ENCODE measurements at places on chromosomes 3 and 15.

- no peak for DNase-seq
These were observed 487.2 kb upstream of the RASGRP1 start for GRCh38 chr15:39051626-39052322.

- DNase-seq, result peak; percentile 72
These were observed 5.5 kb downstream of the AP3S2 start for GRCh38 chr15:89888214-89888804.

- no peak for DNase-seq
These were observed 2.5 kb upstream of the CNTN4 start for GRCh38 chr3:2096216-2096615.

- DNase-seq, result no peak
These were observed 25.8 kb downstream of the TIMP4 start for GRCh38 chr3:12132881-12133280.

DNA sequence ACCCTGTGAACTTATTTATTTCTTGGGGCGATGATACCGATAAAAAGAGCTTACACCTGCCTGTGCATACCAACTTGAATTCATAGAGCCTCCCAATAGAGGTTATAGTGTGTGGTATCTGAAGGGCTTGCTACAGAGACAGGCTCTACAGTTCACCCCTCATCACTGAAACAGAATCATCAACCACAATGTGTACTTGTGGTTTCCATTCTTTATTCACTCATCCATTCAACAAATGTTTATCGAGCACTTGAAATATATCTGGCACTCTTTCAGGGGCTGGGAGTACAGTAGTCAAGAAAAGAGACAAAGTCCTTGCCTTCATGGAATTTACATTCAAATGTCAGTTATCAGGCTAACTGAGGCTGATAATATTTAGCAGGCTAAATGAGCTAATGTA, 134.4 kb upstream of the SKOR1 start:
- no peak for DNase-seq

- DNase-seq, result no peak
These were observed 6.3 kb downstream of the CSK start for GRCh38 chr15:74788042-74788682.

GRCh38 chr15:70088455-70088854, 9.3 kb downstream of the TLE3 start:
- DNase-seq, result no peak

- peak; percentile 5 for DNase-seq
These were observed 187.8 kb downstream of the UBE3A start for GRCh38 chr15:25250906-25251622.

DNA sequence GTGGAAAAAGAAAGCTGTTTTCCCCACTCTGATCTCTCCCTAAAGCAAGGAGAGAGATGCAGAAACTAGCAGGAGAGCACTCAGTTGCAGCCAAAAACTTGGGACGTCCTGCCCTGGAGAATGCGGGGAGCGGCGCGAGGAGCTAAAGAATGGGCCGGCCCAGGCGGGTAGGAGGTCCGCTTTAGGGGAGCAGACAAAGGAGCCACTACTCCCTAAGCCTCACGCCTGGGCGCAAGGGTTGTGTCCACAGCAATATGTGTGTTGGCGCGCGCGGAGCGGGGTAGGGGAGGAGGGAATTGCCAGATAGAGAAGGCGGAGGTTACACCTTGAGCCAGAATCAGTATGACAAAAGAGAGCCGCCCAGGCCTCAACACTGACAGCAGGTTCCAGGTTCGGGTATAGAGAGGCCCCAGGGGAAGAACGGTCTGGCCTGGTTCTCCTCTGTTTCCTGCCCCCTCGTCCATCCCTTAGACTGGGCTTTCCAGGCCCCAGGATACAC, 2.9 kb downstream of the WNT5A start:
- DNase-seq, result no peak

- DNase-seq, result no peak
These were observed 2.1 kb downstream of the FAN1 start for GRCh38 chr15:30905821-30906220.

DNA sequence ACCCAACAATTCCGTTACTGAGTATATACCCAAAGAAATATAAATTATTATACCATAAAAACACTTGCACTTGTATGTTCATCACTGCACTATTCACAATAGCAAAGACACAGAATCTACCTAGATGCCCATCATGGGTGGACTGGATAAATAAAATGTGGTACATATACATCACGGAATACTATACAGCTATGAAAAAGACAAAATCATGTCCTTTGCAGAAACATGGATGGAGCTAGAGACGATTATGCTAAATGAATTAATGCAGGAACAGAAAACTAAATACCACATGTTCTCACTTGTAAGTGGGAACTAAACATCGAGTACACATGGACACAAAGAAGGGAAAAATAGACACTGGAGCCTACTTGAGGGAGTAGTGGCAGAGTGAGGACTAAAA, 185.3 kb downstream of the PYDC2 start:
- DNase-seq, result no peak

GRCh38 chr3:67016522-67017080, 18.5 kb downstream of the KBTBD8 start:
- DNase-seq, result no peak

DNA sequence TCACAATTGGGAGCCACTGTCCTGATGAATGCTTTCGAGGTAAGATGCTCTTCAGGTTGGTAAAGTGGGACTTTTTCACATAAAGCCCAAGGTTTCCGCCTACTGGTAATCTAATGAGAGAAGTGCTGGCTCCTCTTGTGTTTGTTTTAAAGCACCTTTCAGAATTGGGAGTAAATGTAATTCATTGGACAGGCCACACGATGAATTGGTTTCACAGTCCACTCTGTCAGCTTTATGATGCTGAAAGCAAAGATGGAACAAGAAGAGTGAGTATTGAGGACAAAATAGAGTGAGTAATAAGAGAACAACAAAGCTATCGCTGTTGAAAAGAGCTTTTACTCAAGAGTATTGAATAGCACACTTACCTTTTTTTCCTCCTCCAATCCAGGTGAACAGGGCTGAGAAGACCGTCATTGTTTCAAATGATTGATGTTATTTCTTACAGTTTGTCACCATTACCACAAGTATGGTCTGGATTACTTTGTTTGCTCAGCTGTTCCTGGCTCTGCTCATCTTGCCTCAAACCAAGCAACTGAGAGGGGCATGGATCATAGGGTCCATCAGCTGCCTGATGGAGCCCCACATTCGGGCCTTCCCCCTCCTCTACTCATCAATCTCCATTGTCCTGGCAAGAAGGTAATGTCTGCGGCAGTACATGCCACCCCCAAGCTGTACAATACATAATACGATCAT, 136.1 kb upstream of the CNTN4 start:
- DNase-seq, result no peak

DNA sequence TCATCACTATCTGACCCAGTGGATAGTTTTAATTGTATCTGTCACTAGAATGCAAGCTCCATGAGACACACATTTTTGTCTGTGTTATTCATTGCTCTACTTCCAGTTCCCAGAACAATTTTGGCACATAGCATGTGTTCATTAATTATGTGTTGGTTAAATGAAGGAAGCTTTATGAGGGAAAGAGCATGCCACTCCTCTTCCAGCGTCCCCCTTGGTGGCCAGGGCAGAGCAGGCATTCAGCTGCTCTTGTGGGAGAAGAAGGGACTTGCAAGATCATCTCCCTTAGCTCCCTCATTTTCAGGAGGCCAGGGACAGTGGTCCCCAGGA, 489 bp upstream of the GALNT15 start:
- peak; percentile 59 for DNase-seq

DNA sequence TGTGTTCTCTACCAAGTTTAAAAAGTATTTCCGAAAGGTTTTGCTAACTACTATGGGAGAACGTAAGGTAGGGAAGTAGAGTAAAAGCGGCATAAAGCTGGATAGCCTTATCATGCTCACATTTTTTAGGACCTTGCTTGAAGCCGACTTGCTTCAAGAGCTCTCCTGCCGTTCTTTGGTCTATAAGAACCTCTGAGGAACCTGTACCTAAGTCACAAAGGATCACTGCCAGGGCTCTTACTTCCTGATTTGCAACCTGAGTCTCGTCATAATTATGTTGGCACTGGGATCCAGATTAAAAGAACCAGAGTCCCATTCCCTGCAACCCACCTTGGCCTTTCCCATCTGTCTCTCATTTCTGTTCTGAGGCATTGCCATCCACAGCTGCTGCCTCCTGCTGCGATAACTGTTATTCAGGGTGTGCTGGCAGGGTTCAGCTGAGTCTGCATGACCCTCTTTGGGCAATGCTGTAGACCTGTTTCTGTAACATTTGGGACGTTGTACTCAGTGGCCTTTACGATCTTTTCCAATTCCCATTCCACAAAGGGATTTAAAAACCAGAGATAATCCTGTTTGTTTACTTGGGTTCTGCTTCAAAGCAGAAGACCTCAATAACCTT, 131.0 kb upstream of the UMPS start:
- no peak for DNase-seq

- peak; percentile 11 for DNase-seq
These were observed 232.4 kb downstream of the RBMS3 start for GRCh38 chr3:29513236-29513635.

GRCh38 chr3:64238971-64239667, 13.9 kb upstream of the PRICKLE2 start:
- DNase-seq, result peak; percentile 94

DNA sequence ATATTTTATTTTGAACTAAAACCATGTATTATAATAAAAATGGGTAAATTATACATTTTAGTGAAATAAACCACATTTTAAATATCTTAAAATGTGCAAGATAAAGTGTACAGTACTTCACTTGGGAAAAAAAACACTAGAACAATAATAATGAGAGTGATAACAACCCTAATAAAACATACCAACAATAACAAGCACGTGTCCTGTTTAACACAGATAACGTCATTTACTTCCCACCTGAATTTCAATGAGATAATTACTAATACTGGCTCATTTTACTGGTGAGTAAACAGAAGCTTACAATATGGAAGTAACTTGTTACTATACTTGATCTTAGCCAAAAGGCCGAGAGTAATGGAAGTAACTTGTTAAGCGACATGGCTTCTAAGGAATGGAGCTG, 110.2 kb upstream of the PRTG start:
- DNase-seq, result no peak

DNA sequence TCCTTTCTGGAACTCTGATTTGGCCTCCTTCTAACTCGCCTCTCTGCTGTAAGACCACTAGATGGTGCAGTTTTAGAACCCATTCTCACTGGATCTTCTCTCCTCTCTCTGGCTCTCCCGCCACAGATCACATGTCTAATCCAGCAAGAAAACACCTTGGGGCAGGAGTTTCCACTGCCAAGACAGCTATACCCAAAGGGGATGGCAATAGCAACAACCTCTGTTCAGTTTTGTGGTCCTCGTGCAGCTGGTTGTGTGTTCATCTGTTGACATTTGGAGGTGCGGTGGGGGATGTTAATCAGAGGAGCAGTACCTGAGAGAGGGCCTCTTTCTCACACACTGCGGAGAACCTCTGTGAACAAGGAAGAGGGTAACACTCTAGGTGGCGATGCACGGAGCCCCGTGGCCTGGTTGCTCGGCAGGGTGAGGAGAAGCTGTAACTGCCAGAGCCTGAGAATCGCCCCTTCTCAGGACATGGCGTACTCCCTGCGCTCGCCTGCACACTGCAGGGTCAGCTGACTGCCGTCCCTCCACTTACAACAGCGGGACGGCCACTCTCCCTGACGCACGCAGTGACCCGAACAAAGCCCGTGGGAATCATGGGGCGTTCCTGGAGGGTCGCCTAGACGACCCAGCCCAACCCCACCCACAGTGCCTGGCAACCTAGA, at the start of gene TEX55:
Gene TEX55 (plus strand): TSS at position 666 of the 668 bp plus-strand sequence. CDS start 25 bp downstream, outside the sequence.
- DNase-seq, result peak; percentile 83

DNA sequence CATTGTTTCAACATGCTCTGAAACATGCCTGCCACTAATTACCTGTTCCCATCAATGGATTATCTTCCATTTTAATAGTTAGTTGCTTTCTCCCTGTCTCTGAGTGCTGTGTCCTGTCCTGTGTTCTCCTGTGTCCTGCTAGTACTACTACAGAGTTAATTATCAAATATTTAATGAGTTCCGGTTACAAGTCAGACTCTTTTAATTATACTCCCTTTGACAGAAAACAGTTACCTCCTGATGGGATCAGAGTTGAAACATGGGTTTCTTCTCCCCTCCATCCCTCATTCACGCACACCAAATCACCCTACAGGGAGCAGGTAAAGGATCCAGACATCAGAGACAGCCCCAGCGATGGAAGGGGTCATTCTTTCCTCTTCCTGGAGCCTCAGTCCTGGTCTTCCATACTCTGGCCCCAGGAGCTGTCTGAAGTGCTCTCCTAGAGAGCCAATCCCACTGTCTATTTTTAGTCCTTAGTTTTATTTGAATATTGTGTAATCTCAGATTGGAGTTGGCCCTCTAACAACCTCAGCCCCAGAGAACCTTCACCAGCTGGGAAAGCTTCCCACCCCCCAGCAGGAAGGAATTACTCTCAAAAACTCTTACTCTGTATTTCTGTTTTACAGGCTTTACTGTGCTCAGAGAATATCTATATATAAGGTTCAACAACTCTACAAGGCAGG, 137.0 kb upstream of the C2CD4B start:
- peak; percentile 35 for DNase-seq

GRCh38 chr3:158776531-158776930, 25.3 kb upstream of the MFSD1 start:
- no peak for DNase-seq

GRCh38 chr3:161977063-161977462, 480.5 kb downstream of the OTOL1 start:
- DNase-seq, result peak; percentile 23

DNA sequence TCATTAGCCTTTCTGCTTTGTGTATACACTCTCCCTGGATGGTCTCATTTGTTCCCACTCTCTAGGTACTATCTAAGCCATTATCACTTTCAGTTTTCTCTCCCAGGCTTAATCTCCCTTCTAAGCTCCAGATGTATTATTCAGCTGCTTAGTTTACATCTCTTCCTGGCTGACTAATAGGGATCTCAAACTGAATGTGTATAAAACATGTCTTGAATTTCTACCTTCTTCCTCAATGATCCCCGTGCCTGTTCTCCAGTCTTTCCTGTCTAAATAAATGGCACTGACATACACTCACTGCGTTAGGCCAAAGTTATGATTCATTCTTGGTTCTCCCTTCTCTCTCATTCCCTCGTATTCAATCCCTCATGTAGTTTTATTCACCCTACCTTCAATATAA, 127.3 kb downstream of the NR2F2 start:
- no peak for DNase-seq

GRCh38 chr3:44041726-44042125, 200.0 kb upstream of the TOPAZ1 start:
- DNase-seq, result no peak

- DNase-seq, result peak; percentile 27
These were observed 79.9 kb downstream of the GTPBP8 start for GRCh38 chr3:113070681-113071113.

DNA sequence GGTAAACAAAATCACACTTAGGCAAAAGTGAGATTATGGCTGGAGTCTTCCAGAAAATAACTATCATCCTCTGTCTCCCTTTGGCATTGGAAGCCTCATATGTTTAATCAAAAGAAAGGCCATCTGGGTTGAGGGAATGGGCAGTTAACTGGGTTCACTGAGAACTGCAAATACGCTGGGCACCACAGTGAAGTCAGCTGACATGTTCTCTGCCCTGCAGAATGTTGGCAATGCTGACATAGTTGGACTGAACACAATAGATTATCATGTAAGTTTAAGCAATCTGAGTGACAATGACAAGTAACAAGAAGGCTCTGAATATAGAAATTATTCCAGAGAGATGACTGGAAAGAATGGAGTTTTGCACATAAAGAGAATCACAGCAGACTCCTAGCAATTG, 43.8 kb upstream of the SLC25A26 start:
- DNase-seq, result no peak
